Germinal center (tissue), 1 donor: ENCODE measurements at places on chromosomes 7 and 10.
A peak's percentile ranks its signal among the peaks of the same experiment; 100 is the strongest.

DNA sequence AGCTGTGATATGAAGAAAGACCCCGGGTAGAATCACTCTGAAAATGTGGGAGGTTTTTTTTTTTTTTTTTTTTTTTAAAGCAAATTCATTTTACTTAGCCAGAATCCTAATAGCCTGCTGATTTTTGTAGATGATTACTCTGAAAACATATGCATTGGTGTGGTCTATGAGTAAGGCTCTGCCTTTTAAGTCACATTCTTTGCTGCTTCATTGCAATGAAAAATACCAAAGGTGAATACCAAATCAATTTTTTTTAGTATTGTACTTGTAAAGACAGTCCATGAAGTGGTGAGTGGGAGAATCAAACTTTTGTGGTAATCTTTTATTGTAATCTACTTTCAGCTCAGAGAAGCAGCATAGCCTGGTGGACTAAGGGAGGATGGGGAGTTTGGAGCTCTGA, 130.3 kb downstream of the SDK1 start:
- no peak for DNase-seq

- DNase-seq, result no peak
Observed at GRCh38 chr7:151704960-151705635, 171.8 kb downstream of the PRKAG2 start.

DNA sequence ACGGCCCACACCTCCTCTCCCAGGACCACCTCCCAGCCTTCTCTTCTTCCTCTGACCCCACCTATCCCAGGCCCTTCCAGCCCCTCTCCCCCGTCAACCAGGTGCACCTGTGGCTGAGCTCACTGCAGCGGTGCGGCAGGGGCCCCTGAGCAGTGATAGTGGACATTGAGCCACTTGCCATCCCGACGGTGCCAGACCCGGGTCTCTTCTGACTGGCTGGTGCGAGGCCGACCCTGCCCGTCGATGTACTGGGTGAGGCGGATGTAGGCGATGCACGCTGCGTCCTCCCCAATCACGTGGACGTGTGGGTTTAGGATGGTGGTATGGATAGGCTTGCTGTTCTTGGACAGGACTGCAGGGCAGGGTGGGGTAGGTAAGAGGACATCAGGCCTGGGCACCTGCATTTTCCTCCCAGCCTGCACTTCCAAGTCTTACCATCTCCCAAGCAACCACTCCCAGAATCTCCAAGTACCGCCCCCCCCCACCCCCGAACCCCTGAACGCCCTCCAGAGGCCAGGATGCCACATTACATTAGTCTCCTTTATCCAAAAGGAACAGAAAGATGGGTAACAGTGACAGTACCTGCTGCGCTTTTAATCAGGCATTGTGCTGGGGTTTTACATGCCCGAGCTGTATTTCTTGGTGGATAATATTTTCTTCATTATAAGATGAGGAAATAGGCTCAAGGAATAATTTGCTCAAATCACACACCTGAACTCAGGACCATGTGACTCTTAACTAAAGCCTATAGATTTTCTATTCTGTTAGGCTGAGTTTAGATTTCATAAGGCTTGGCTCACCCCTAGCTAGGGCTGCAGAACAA, 3.7 kb upstream of the NDST2 start:
- peak; percentile 28 for DNase-seq

DNA sequence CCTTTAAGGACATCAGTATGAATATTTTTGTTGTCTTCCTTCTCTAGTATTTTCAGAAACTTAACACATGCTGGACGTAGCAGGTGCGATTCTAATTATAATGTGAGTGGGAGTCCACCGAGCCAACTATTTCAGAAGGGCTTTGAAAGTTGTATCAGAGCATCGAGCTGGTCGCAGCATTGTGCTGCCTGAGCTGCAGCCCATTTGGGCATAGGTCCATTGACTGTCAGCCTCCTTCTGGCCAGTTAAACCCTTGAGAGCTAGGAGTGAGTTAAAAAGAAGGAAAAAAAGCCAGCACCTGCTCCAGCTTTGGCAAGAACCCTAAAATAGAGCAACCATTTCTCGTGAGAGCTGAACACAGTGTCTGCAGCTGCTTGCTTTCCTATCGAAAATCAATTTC, 47.8 kb downstream of the SLC35G1 start:
- no peak for DNase-seq

GRCh38 chr7:116041615-116042014, 11.1 kb upstream of the TFEC start:
- no peak for DNase-seq

DNA sequence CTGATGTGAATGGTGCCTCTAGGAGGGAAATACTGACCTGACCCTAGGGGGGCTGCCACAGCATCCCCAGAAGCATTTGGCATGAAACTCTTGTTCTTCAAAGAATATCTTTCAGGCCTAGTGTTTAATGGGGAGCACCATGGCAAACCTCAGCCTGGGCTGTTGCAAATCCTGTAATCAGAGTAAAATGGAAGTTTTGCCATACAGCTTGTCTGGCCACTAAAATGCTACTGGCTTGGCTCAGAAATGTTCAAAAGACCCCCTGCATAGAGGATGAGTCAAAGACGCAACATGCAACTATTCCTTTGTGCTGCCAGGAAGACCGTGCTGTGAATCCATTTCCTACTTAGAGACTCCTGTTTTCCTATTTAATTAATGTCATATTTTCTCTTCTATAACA, 26.7 kb downstream of the HECW1 start:
- no peak for DNase-seq

DNA sequence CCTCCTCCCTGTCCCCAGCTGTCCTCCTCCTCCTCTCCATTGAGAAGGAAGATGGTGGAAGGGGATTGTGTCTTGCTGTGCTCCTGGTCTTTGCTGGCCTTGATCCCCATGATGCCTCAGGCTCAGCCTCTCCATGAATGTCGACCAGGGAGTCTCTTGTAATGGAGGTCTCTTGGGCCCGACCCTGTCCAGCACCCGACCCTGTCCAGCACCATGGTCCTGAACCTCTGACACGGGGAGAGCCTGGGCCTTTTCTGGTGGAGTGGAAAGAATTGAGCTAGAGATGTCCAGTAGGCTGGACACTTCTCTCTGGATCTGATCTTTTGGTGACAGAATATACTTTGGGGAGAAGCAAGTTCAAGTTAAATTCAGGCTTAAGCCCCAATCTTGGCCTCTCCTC, 42.3 kb upstream of the HMX3 start:
- no peak for DNase-seq

GRCh38 chr10:47405857-47406547, 21.9 kb upstream of the ZNF488 start:
- no peak for DNase-seq

- DNase-seq, result peak; percentile 64
Observed at GRCh38 chr7:108294595-108294994, 161.6 kb downstream of the NRCAM start.

DNA sequence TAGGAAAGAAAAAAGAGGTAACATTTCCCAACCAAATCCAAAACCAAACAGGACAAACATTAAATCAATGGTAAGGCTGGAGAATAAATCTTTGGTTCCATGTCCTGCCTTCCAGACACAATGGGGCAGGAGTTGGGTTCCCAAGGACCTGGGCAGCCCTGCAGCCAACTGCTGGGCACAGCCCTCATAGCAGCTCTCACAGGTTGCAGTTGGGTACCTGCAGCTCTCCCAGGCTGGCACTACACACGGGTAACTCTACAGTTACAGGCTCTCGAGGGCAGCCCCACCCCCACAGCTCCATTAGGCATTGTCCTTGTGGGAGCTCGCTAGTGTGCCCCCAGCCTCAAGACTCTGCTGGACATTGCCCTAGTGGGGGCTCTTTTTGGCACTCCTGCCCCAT, 7.5 kb downstream of the GRB10 start:
- no peak for DNase-seq
